ENCODE measurements at places on chromosomes 1 and 21. TPM values are rescaled to one million over a fixed set of nuclear protein-coding genes. Genes with fewer than 3 reads are reported as not detected.

TMED5 gene
- 75.9 TPM for total RNA-seq

CTSS gene
- total RNA-seq: 1.7 TPM

SEC22B gene
- 19.3 TPM for total RNA-seq

CLSTN1 gene
- 113 TPM for total RNA-seq

HCN3 gene
- total RNA-seq: 0.72 TPM

OR2T29 gene
- not detected for total RNA-seq

PTPN22 gene
- total RNA-seq: 0.96 TPM

STUM gene
- total RNA-seq: not detected

VWA1 gene
- total RNA-seq: 13.0 TPM

TTC34 gene
- total RNA-seq: under 0.01 TPM

Data from tracheal epithelial cell (primary cell).